ENCODE measurements at places on chromosomes 13 and 19. TPM values are rescaled to one million over a fixed set of nuclear protein-coding genes. Genes with fewer than 3 reads are reported as not detected.

GRCh38 chr19:45801603-45802175 is 9.0 kb upstream of the DMWD start:
- no peak for DNase-seq
- H3K27ac ChIP-seq = no peak overlapping the region
- H3K4me1 ChIP-seq = peaks cover 55% of the 10 kb centered on the region
- H3K36me3 ChIP-seq = no peaks in the 10 kb centered on the region
- H3K27me3 ChIP-seq = no peaks in the 10 kb centered on the region

Gene UBE2L5
- total RNA-seq = not detected

GRCh38 chr13:102881819-102882686 is 36.2 kb downstream of the ERCC5 start:
- peaks cover under 1% of the 10 kb centered on the region for H3K36me3 ChIP-seq
- H3K27me3 ChIP-seq = no peaks in the 10 kb centered on the region
- H3K4me1 ChIP-seq = no peaks in the 10 kb centered on the region
- peak; percentile 28 for DNase-seq

- no peak overlapping the region for H3K27ac ChIP-seq
- no peak overlapping the region for H3K4me3 ChIP-seq
- DNase-seq = no peak
- no peaks in the 10 kb centered on the region for H3K36me3 ChIP-seq
- no peaks in the 10 kb centered on the region for H3K4me1 ChIP-seq
- H3K27me3 ChIP-seq = no peaks in the 10 kb centered on the region
Observed at GRCh38 chr13:93552596-93552995, 326.0 kb downstream of the GPC6 start.

DNA sequence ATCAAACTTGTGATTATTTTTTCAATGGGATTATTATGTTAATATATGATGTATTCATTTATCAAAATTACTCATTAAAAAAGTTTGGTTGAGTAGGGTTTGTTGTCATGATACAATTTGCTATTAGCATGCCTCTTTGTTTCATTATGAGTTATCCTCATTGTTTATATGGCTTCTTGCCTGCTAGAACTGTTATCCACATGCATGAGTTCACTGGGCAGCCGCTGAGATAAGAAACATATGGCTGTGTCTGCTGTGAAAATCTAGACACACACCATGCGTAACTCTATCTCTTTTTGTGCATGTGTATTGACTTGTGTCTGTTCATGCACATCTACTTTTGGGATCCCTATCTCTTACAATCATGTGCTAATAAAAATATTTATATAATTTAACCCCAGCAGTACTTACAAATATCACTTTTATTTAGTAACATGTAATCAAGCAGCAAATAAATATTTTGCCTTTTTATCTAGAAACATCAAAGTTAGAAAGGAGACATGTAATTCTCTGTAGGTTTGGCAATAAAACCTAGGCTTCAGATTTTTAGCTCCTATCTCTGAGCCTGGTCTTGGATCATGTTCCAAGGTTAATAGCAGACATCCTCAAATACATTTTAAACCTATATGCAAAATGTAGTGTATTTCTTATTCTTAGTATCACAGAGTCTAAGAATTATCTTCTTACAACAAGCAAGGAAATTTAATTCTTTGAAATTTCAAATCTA is 11.2 kb upstream of the KLF12 start:
- H3K4me3 ChIP-seq = no peak overlapping the region
- H3K36me3 ChIP-seq = no peaks in the 10 kb centered on the region
- no peak for DNase-seq

DNA sequence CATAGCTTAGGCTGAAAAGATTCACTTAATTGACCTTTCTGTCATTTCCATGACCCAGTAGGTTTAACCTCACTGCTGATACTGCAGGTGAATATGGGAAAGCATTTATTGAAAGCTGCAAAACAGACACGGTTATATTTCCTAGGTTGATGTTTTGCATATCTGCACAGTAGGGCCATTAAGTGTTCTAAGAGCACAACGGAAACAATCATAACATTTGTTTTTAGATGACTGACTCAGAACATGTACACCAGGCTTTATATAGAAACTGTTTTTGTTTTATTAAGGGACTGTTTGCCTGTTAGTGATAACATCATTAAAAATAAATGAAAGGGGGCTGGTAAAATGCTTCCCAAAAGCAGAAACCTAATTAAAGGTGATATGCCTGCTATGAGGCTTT is 367.8 kb downstream of the DACH1 start:
- no peak overlapping the region for H3K27ac ChIP-seq
- DNase-seq = no peak
- no peaks in the 10 kb centered on the region for H3K27me3 ChIP-seq
- H3K36me3 ChIP-seq = no peaks in the 10 kb centered on the region
- H3K4me3 ChIP-seq = no peak overlapping the region
- no peaks in the 10 kb centered on the region for H3K4me1 ChIP-seq

Gene FAM216B
- total RNA-seq = not detected

DNA sequence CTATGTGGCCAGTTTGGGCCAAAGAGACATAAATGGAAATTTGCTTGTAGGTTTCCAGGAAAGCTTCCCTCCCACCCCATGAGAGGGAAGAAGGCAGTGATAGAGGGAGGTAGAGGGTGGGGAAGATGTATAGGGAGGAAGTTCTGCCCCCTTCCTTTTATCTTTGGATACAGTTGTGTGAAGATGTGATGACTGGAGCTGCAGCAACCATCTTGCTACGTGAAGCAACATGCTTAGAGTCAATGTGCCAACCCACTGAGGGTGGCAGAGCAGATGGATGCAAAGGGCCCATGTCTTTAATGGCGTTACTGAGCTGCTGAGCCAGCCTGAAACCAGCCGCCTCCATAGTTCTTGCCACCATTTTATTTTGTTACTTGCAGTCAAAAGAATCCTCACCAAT is 10.7 kb downstream of the VSIG10L start:
- H3K36me3 ChIP-seq = no peaks in the 10 kb centered on the region
- peaks cover 11% of the 10 kb centered on the region for H3K4me1 ChIP-seq
- H3K27me3 ChIP-seq = peaks cover 7% of the 10 kb centered on the region
- no peak overlapping the region for H3K4me3 ChIP-seq
- no peak overlapping the region for H3K27ac ChIP-seq

DNA sequence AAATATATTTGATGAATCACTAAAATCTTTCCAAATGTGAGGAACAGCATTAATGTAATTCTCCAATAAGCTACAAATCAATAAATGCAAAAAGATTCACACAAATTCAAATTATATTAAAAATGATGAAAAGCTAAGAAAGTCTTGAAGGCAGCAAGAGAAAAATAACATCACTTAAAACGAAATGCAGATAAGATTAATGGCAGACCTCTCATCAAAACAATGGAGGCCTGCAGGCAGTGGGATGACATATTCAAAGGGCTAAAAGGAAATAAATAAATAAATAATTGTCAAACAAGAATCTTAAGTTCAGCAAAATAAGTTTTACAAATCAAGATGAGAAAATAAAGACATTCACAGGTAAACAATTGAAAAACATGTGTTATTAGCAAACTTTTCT is 952.1 kb downstream of the SLITRK6 start:
- no peak overlapping the region for H3K27ac ChIP-seq
- no peaks in the 10 kb centered on the region for H3K36me3 ChIP-seq
- H3K27me3 ChIP-seq = no peaks in the 10 kb centered on the region
- DNase-seq = no peak

DNA sequence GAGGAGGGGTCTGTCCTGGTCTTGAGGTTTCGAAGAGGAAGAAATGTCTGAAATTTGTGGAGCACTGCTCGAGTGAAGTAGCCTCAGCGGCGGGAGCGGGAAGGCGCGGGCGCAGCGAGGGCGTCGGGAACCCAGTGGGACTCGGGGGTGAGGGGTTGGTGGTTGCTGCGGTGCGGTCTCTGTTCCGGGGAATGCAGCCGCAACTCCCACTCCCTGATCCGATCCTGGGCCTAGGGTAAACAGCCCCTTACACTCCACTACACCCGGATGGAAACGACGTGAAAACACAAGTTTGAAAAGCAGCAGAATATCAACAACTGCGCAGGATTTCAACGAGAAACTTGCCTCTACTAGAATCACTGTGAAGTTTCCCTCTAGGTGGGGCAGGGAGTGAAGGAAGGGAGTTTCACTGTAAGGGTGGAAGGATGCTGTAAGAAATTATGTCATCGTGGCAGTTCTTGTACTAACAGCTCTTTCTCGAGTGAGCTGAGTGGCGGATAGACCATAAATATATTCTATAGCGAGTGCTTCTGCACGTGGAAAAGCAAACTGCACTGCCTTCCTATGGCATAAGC is 2.0 kb upstream of the KLF12 start:
- H3K36me3 ChIP-seq = no peaks in the 10 kb centered on the region
- peak overlapping the region; percentile 71 for H3K27ac ChIP-seq
- H3K4me3 ChIP-seq = peak overlapping the region; percentile 78
- peaks cover 9% of the 10 kb centered on the region for H3K4me1 ChIP-seq

Gene ATXN8OS
- not detected for total RNA-seq

GRCh38 chr13:49998714-49999624 is 2.1 kb downstream of the TRIM13 start:
- H3K4me3 ChIP-seq = no peak overlapping the region
- H3K27me3 ChIP-seq = no peaks in the 10 kb centered on the region
- no peak overlapping the region for H3K27ac ChIP-seq
- H3K36me3 ChIP-seq = no peaks in the 10 kb centered on the region
